ENCODE measurements at places on chromosomes 7 and 10. TPM values are rescaled to one million over a fixed set of nuclear protein-coding genes. Genes with fewer than 3 reads are reported as not detected.

DNA sequence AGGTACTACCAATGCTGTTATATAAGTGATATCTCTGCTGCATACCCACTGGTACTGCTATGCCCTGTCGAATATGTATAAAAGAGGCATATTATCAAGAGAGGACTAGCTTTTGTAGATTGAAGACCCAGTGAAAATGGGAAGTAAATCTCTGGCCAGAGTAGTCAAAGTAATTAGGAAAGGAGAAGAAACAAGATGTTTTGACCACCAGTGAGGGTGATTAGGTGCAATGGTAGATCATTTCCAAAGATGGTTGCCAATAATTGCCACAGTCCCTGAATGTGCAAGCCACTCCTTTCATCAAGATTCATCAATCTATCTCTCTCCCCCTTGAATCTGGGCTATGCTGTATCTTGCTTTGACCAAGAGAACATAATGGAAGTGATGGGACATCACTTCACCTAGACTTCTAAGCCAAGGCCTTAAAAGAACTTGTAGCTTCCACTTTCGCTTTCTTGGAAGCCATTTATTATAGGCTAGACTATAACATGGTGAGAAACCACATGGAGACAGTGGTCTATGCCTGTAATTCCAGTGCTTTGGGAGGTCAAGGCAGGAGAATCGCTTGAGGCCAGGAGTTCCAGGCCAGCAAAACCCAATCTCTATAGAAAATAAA, 52.6 kb upstream of the ST8SIA6 start:
- DNase-seq = no peak

- no peak for DNase-seq
Observed at GRCh38 chr10:93417266-93417665, 64.9 kb downstream of the MYOF start.

GRCh38 chr10:92729886-92730285, 40.1 kb downstream of the HHEX start:
- no peak for DNase-seq

DNA sequence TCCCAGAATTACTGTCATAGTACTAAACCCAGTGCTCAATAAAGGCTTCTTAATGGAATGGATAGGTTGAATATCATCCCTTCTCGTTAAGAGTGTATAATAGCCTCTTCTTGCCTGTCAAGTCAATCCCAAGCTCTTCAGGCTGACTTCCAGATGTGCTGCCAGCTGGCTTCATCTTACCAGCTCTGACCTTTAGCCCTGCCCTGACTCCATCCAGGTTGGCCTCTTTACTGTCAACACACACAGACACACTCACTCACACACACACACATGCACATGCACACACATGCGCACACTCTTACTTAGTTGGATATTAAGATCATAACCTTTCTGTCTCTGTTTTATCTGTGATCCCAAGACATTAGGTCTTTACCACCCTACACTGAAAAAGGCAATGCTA, 49.1 kb downstream of the ASB4 start:
- no peak for DNase-seq

DNA sequence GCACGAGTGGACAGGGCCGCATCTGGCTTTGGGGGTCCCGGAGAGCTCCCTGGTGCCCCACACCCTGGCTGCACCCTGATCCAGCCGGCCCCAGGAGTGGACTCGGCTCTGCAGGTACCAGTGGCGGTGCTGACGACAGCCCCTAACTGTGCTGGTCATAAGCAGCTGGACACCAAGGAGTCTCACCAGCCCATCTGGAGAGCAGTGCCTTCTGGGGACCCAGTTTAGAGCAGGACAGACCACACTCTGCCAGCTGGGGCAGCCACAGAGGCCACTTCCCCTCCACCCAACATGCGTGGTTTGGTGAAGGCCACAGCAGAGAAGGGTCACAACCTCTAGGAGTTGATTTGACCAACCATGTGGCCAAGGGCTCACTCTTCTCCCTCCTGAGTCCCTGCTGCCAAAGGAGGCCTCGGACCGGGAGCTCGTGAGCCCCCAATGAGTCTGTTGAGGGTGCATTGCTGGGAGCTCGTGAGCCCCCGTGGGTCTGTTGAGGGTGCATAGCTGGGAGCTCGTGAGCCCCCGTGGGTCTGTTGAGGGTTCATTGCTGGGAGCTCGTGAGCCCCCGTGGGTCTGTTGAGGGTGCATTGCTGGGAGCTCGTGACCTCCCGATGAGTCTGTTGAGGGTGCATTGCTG, 16.0 kb upstream of the INPP5A start:
- DNase-seq = no peak

GRCh38 chr10:27723436-27723835, 22.2 kb downstream of the MKX start:
- DNase-seq = no peak

GRCh38 chr7:152752200-152752912, 7.2 kb upstream of the ACTR3B start:
- no peak for DNase-seq

GRCh38 chr10:98038288-98038687, 7.9 kb upstream of the CRTAC1 start:
- DNase-seq = no peak

Gene CALML5
- not detected for total RNA-seq

Gene UFSP1
- 0.34 TPM for total RNA-seq

Gene SFTPA2
- total RNA-seq = not detected
